ENCODE measurements at places on chromosomes 4 and X.

DNA sequence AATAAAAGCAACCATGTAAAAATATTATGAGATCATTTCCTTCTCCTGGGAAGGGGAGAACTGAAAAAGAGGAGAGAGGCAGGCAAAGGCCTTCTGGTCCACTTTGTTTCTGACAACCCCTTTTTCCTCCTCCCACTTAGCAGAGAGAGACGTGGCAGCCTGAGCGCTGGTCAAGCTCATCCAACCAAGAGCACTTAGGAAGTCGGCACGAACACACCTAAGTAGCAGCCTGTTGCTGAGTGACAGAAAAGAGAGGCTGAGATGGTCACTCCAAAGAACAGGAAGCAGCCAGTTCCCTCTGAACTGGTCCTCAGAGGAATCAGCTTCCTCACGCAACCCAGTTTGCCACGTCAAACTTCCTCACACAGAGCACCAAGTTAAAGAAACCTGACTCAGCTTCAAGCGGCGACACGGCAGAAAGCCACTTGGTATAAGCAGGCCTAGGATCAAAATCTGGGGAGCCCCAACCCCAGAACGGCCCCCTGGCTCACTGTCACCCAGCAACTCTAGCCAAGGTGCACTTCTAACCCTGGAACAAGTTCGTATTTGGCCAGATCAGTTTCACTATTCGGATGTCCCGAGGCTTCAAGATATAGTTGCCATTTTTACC is 861 bp downstream of the SEC24D start:
- peak; percentile 25 for DNase-seq

- no peak for DNase-seq
Observed at GRCh38 chr4:184666670-184667069, 17.1 kb downstream of the PRIMPOL start.

GRCh38 chr4:7147661-7148310 is 44.6 kb upstream of the SORCS2 start:
- no peak for DNase-seq

DNA sequence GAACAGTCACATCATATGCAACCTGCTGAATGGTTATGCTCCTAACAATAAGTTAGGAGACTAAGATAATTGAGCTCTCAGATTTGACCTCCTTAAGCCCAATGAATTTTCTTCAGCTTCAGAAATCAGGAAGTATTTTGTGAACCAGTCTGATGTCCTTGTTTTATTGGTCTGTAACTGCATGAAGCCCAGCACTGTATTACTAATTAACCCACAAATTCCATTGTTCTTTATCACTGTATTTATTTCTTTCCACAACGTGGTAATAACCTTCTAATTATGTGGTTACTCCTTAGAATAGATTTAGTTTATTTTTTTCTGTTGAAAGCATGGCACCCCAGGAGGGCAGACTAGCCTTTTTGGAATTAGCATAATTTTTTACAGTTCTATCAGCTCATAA is 3.9 kb upstream of the MFAP3L start:
- DNase-seq: no peak

DNA sequence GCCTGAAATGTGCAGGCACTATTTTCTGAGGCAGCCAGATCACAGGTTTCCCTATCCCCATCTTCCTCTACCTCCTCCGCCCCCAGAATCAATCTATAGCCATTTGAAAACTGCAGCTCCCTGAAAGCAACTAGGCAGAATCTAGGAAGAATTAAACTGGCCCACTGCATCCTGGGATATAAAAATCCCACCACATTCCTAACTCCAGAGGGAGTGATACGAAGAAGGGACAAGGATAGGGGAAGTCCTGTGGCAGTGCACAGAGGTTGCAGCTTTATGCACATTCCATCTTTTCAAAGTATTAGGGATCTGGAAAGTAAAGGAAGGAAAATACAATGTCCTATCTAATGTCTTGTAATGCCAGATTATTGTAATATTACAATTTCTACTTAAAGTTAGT is 18.3 kb upstream of the HERC3 start:
- no peak for DNase-seq

DNA sequence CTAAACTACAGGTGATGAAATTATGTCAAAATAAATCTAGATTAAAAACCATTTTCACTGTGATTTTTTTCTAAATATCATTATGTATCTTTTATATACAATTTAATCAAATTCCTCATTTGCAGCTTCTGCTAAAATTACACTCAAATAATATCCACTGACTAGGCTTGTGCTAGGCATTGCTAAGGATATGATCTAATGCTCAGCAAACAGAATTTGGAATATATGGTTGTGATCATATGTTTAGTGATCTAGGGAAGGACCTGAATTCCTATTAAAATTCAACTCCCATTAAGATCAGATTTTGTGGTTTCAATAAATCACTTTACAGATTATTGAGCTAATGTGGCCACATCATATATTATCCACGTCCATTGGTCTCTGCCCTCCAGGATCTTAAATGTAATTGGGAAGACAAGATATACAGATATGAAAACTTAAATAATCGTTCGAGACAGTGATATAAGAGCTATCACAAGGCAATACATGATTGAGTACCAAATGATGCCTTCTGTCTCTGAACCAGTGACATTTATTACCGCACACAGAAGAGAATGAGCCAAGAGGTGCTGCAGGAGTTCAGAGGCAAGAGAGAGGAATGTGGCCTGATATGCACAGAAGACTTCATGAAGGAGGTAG is 206.0 kb upstream of the RPS6KA3 start:
- no peak for DNase-seq

- DNase-seq: no peak
Observed at GRCh38 chrX:25034889-25035288, 19.1 kb upstream of the ARX start.

GRCh38 chr4:102319594-102319993 is 25.7 kb downstream of the SLC39A8 start:
- DNase-seq: no peak

DNA sequence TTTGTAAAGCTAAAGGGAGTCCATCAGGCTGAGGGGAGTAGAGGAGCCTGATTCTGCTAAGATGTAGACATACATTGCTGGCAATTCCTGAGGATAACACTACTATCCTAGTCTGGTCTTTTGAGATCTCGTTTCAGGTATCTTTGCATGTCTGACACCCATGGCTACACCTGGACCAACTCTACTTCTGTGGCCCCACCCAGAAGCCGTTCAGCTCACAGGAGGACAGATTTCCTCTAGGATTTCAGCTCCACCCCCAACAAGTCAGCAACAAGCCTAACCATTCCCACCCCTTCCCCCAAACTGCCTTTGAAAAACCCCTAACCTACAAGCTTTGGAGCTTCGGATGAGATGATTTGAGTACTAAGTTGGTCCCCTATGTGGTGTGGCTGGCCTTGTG is 848.2 kb downstream of the NLGN4X start:
- DNase-seq: no peak

- DNase-seq: no peak
Observed at GRCh38 chrX:72054779-72055489, 76.8 kb downstream of the RTL5 start.

- no peak for DNase-seq
Observed at GRCh38 chrX:120452131-120452530, 17.0 kb downstream of the LAMP2 start.

Measured in stimulated activated CD8-positive, alpha-beta memory T cell treated with anti-CD3 and anti-CD28 coated beads, Interleukin-4, amount 100 ng/mL, for 4 hours (primary cell).